ENCODE measurements at places on chromosomes 3 and 15. TPM values are rescaled to one million over a fixed set of nuclear protein-coding genes. Genes with fewer than 3 reads are reported as not detected.

PLA2G4E gene
- total RNA-seq = not detected

C3orf85 gene
- not detected for total RNA-seq

FBXW12 gene
- total RNA-seq = not detected

TMCO5A gene
- not detected for total RNA-seq

DPPA4 gene
- total RNA-seq = 0.26 TPM

RHOV gene
- 4.2 TPM for total RNA-seq

ITPKA gene
- 6.3 TPM for total RNA-seq

NTRK3 gene
- total RNA-seq = not detected

PTPN23 gene
- total RNA-seq = 35.7 TPM

EPHB3 gene
- total RNA-seq = 6.0 TPM

NRROS gene
- 8.8 TPM for total RNA-seq

ARPIN gene
- 6.3 TPM for total RNA-seq

CPN2 gene
- 0.08 TPM for total RNA-seq

ZNF620 gene
- total RNA-seq = 1.3 TPM

GABRR3 gene
- not detected for total RNA-seq

SPRED1 gene
- 29.6 TPM for total RNA-seq

SUCNR1 gene
- total RNA-seq = not detected

CFAP92 gene
- 0.18 TPM for total RNA-seq

CACNA1D gene
- 23.0 TPM for total RNA-seq

LRRN1 gene
- 0.13 TPM for total RNA-seq

RBP2 gene
- total RNA-seq = not detected

PCLAF gene
- 97.8 TPM for total RNA-seq

KNG1 gene
- total RNA-seq = 0.23 TPM
